ENCODE measurements at places on chromosomes 2 and 18.

- DNase-seq: no peak
Observed at GRCh38 chr2:173797586-173798263, 167.4 kb downstream of the SP3 start.

DNA sequence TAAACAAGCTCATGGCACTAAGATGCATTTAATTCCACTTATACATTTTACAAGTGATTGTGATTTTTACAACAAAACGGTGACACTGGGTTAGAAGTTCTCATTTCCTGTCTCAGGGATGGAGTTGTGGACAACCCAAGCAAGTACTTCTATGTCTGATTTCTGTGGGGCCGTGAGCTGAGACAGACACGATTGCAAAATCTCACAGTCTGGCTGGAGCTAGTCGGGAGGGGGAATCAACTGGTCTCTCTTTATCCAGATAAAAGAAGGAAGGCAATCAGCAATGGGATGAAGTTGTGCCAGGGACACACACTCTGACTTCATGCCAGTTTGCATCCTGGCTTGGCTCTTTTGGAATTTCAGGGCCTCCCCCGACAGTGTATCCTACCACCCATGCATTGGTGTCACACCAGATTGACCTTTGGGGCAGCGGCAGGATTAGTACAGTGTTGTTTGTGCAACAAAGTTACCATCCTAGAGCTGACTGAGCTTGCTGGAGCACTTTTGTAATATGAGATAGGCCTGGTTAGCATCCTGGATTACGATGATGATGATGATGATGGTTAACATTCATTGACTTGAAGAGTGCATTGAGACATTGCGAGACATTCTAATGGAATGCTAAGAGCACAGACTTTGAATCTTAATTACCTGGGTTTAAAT is 98.8 kb downstream of the CTAGE1 start:
- no peak for DNase-seq

DNA sequence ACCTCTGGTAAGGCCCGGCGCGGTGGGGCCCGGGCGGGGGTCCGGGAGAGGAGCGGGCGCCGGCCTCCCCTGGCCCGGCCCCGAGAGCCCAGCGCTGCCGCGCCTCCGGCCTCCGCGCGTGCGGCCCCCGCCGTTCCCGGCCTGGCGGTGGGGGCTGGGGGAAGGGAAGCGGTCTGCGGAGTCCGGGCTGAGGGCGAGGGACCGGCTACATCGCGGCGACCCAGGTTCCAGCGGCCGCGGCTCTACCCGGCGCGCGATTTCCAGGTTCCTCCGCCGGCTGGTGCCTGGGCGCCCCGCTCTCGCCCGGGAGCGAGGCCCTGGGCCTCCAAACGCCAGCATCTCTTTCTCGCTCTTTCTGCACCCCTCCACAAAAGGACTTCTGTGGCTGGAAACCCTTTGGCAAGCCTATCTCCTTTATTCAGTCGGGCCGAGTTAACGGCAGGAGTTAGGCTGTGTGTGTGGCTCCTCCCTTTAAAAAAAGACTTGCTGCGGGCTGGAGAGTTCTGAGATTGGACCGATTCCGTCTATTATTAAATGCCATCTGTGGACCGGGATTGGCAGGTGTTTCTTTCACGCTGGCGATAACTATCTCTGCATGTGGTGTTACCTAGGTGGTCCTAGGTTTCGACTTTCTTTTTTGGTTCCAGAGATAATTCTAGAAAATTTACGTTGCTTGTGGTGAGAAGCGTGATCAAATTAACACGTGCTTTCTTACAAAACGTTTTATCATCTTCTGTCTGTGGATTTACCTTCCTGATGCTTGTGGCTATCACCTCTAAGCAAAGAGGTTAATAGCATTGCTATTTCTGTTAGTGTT is 592 bp downstream of the ME2 start:
- DNase-seq: peak; percentile 31

- no peak for DNase-seq
Observed at GRCh38 chr2:178177066-178177679, 17.1 kb upstream of the OSBPL6 start.

GRCh38 chr18:43581936-43582519 is 304.7 kb upstream of the SYT4 start:
- DNase-seq: no peak

DNA sequence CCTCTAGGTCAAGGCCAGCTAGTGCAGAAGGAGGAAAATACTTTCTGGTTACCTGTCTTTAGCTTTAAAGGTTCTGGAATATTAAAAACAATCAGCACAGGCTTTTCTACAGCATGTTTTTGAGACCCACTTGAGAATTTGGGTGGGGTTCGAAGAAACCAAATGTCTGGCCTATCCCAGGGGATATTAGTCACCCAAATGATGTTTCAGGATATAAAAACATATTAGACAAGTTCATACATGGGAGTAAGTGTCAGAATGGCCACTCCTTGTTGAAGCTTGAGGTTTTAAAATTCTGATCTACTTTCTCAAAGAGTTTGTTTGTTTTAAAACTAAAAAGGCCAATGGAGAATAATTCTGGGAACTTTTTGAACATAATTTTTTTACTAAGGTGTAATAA is 158.6 kb upstream of the DLX2 start:
- no peak for DNase-seq

GRCh38 chr2:162184821-162185450 is 32.9 kb upstream of the GCG start:
- no peak for DNase-seq

DNA sequence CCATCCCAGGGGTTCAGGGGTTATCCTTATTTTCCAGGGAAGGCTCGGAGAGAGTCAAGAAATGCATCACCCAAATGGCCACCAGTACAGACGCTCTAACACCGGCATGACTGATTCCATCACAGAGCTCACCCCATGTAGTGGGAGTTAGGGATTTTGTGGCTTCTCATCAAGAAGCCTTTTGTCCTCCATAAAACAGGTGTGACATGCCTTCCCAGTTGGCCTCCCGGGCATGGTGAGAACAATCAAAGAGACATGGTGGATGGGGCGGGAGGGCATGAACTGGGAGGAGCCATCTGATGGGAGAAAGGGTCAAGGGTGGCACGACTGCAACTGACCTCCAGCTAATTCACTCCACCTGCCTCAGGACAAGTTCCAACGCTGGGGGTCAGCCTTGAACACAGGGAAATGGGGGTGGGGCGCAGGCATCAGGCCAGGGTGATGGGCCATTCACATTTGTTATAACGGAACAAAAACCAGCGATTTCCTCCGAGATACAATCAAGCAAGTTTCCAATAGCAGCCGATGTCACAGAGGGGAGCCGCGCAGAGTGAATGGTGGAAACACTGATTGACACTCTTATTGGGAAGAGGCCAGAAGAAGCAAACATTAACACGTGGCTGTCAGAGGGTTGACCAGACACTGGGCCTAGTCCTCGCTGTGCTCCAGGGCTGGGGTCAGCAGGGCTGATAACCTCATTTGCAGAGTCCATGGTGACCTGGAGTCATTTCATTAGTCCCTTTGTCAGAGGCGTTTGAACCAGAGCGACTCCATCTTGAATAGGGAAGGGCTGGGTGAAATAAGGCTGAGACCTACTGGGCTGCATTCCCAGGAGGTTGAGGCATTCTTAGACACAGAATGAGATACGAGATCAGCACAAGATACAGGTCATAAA is 80.5 kb upstream of the HPCAL1 start:
- DNase-seq: no peak

DNA sequence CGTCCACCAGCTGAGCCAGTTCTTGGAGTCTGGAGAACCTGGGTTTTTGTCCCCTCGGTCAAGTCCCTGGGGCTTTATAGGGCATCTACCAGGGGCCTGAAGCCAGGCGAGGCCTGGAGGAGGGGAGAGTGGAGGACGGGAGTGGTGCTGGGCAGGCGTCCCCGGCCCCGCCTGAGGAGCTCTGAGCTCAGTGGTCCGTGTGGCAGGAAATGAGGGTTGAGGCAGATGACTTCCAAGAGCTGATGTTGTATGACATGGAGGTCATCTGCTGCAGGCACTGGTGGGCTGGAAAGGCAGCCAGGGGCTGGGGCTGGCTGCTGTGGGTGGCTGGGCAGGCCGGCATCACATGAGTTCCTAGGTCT is 118.5 kb upstream of the HS6ST1 start:
- DNase-seq: no peak

DNA sequence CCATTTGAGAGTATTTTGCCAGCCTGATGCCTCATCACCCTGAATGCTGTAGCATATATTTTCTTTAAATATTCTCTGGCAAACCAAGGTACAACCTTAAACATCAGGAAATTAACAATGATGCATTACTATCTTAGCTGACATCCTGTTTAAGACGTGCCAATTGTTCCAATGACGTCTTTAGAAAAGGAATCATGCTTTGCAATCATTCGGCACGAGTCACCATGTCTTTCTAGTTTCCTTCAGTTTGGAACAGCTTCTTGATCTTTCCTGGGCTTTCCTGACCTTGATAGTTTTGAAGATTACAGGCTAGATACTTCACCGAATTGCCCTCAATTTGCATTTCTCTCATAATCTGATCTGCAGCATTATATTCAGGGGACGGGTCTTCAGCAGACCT is 88.2 kb upstream of the GLI2 start:
- no peak for DNase-seq

DNA sequence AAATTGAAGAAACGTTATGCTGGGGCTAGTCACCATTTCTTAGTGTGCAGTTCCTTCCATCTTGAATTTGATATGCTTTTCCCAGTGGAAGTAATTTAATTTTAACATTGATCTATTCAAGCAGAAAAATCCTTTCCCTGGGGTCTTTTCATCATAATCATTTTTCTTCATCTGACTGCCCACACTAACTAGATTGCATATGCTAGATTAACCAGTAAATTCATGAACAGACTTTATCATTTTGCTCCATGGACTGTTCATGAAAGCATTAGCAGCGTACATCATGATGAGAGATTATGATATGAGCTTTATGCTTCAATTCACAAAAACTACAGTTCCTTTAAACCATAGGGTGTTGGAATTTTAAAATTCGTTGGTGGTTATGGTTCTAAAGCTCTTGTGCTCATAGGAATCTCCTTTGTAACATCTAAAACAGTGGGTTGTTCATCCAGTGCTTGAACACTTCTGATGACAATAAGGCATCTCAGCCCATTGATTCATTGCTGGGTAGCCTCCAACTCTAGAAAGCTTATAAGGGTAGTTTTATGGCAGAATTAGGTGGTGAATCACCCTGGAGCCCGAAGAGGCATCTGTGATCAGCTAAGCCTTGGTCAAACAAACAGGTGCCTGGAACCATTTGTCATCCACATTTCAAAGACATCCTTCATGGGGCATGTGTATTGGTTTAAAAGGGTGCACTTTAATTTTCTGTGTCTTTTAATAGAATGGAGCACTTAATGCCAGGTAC is 77.2 kb upstream of the NDUFV2 start:
- no peak for DNase-seq

GRCh38 chr18:9663377-9663776 is 44.7 kb upstream of the RAB31 start:
- no peak for DNase-seq

GRCh38 chr18:36735130-36735529 is 93.7 kb downstream of the TPGS2 start:
- DNase-seq: no peak

- no peak for DNase-seq
Observed at GRCh38 chr2:222750533-222750932, 79.1 kb downstream of the MOGAT1 start.

DNA sequence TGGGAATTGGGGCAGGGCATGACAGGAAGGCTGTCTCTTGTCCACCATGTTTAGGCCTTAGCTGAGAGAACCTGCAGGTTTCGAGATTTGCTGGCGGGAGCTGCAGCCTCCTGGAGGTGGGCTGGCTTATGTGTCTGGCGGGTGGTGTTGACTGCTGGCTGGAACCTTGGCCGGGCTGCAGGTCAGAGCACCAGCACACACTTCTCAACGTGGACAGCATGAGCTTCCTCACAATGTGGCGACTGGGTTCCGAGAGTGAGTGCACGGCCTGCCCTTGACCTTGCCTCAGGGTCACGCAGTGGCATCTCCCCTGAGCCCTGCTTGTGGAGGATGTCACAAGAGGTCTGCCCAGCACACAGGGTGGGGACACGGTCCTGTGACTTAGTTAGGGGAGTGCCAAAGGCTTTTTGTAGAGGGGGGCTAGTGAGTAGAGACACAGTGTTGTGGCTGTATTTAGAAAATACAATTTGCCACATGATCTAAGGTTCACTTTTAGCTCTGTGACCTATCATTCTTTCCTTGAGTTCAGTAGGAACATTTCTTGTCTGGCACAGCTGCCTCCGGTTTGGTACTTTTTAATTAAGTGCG is 134.8 kb downstream of the SEPTIN10 start:
- DNase-seq: no peak

GRCh38 chr18:50287028-50287440 is 458 bp downstream of the CXXC1 start:
- DNase-seq: no peak

DNA sequence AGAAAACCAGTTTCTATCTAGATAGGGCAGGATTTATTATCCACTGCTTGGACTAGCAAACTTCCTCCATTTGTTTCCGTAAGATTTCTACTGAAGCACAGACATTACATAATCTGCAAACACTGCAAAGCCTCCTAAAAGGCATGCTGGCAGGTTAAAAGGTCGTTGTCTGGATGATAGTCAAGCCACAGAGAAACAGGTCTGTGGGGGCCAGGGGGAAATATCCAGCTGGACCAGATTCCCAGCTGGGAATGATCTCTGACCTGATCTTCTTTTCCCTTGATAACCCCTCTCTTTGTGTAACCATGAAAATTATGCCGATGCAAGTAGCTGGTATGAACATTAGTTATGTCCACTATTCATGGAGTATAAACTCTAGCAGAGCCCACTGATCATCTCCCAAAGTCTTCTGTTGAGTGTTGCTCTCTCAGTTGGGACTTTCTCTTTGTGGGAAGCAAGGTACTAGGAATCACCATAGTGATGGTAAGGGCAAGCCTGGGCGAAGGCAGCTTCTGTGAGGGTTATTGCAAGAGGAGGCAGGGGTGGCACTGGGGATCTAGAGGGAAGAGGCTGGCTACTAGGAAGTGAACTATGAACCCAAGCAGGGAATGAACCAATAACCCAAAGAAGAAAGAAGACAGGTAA is 61.3 kb downstream of the GDF7 start:
- DNase-seq: peak; percentile 14

- DNase-seq: peak; percentile 23
Observed at GRCh38 chr2:55518841-55519165, 715 bp upstream of the CFAP36 start.

- no peak for DNase-seq
Observed at GRCh38 chr2:186629250-186629996, 39.6 kb downstream of the ITGAV start.

- no peak for DNase-seq
Observed at GRCh38 chr18:75473316-75473715, 45.8 kb upstream of the SMIM21 start.

- DNase-seq: no peak
Observed at GRCh38 chr2:173441222-173441621, 86.5 kb downstream of the CDCA7 start.

DNA sequence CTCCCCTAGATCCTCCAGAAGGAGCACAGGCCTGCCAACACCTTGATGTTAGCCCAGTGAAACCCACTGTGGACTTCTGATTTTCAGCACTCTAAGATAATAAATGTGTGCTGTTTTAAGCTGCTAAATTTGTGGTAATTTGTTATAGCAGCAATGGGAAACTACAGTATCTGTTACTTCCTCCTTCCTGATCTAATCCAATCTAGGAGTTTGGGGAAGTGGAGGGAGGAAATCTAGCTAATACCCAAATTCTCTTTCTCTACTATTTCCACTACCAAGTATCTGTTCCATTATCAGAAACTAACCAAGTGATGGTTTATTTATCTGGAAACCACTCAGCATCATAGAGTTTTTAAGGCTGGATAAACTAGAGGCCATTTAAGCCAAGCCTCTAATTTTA is 64.9 kb downstream of the AFF3 start:
- DNase-seq: no peak

GRCh38 chr2:129763190-129763846 is 216.1 kb upstream of the RAB6C start:
- DNase-seq: no peak
